ENCODE measurements at places on chromosomes 13 and 19. TPM values are rescaled to one million over a fixed set of nuclear protein-coding genes. Genes with fewer than 3 reads are reported as not detected.

DNA sequence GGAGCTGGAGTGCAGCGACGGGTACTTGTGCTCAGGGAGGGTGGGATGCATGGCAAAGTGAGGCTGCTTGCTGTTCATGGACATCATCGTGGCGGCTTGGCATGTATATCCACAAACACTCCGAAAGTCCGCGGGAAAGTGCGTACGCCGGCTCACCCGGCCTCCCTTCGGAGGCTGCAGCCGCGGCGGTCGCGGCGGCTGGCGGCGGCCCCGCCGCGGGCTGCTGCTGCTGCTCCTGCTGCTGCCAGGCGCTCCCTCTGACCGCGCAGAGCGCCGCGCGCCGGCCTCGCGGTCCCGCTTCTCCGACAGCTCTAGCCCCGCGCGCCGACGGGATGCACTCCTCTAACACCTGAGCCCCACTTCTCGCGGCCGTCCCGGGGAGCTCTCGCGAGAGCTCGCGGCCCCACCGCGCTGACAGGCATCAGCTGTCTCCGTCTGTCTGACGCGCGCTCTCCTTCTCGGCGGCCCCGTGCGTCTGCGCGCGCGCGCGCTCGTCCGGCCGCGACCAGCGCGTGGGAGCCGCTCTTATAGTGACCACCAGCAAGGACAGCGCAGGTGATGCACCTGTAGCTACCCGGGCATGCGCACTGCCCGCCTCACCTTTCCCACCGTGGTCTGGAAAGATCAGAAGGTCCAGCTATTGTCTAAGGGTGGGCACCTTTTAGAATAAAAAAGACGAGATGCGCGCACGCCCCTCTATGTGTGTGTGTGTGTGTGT, at the start of gene POU4F1:
TSS of gene POU4F1 (minus strand) at position 313 of the 718 bp plus-strand sequence. CDS start at position 87, 226 bp downstream.
- peak; percentile 77 for DNase-seq
- H3K4me1 ChIP-seq, result peaks cover 23% of the 10 kb centered on the region
- H3K4me3 ChIP-seq, result peak within 1 kb of the TSS; percentile 68
- no peak within 1 kb of the TSS for H3K27ac ChIP-seq
- peaks cover 8% of the 10 kb centered on the region for H3K36me3 ChIP-seq

- no peak overlapping the region for H3K4me3 ChIP-seq
- peaks cover 26% of the 10 kb centered on the region for H3K4me1 ChIP-seq
- H3K36me3 ChIP-seq, result peaks cover 1% of the 10 kb centered on the region
These were observed 46.9 kb downstream of the ABCC4 start for GRCh38 chr13:95254339-95254738.

PGPEP1 gene
- total RNA-seq, result 21.5 TPM

ZNF497 gene
- total RNA-seq, result 0.65 TPM

CNOT3 gene
- total RNA-seq, result 33.7 TPM
